ENCODE measurements at places on chromosomes 7 and 10. TPM values are rescaled to one million over a fixed set of nuclear protein-coding genes. Genes with fewer than 3 reads are reported as not detected.

GRCh38 chr7:121151774-121152221, 163.3 kb downstream of the CPED1 start:
- no peak for DNase-seq
- no peaks in the 10 kb centered on the region for H3K27me3 ChIP-seq
- H3K36me3 ChIP-seq = no peaks in the 10 kb centered on the region

DNA sequence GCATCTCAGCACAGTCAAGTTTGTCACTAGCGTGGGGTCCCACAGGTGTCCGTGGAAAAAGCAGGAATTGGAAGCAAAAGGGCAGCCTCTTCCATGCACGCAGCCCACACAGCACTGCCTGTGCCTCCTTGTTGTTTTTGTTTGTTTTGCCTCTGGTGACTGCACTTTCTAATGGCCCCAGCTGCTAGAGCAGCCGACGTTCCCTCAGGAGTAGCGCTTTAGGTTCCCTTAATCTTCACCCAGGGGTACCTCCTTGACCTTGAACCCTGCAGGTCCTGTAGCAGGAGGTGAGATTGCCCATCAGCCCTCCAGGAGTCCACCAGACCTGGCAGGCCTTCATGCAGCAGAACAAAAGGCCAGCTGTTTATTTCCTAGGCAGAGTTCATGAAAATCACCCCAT, 210.1 kb downstream of the CACNB2 start:
- H3K36me3 ChIP-seq = no peaks in the 10 kb centered on the region
- no peaks in the 10 kb centered on the region for H3K27me3 ChIP-seq
- H3K27ac ChIP-seq = no peak overlapping the region
- H3K4me1 ChIP-seq = no peaks in the 10 kb centered on the region

Gene PAPOLB
- total RNA-seq = 0.60 TPM

DNA sequence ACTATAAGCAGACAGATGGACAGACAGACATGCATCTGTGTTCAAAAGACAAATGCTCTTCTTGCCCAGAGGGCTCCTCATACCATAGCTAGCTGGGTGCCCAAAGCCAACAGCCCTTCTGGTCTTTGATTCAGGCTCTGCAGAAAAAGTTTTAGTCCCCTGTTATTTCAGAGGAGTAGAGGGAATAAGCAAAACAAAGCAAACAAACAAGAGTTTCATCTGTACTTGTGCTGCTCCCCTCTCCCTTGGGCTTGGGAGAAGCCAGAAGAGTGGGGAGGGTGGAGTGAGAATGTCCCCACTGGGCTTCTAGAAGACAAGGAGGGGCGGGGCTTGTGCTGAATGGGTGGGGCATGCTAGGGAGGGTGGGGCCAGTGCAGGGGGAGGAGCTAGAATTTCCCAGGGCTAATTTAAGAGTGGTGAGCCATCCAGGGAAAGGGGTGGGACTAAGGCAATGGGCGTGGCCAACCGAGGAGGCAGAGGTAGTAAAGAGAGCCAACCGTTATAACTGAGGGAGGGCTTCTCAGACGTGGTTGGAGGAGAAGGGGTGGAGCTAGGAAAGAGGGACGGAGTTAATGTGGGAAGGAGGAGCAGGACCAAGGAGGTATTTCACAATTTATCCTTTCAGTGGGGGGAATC, 101.2 kb upstream of the MGMT start:
- H3K36me3 ChIP-seq = no peaks in the 10 kb centered on the region
- H3K27me3 ChIP-seq = no peaks in the 10 kb centered on the region
- no peak overlapping the region for H3K4me3 ChIP-seq
- no peaks in the 10 kb centered on the region for H3K4me1 ChIP-seq
- H3K27ac ChIP-seq = no peak overlapping the region
- no peak for DNase-seq

DNA sequence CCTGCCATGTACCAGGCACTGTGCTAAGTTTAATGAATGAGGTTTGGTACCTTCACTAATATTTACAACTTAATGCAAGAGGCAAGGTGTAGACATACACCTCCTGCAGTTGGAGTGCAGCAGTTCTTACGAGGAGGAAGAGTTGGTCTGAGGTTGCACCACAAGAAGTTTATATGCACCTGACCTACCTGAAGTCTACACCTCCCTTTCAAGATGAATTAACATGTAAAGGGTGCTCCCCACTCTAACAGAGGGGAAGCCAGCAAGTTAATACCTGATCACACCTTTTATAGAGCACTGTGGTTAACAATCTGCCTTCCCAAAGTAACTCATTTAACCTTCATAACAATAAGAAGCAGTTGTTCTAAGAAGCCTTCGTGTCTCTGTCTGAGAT, 120.0 kb downstream of the LYZL1 start:
- no peaks in the 10 kb centered on the region for H3K36me3 ChIP-seq
- no peak for DNase-seq
- H3K4me1 ChIP-seq = peaks cover 30% of the 10 kb centered on the region
- H3K27ac ChIP-seq = peak overlapping the region; percentile 97
- no peaks in the 10 kb centered on the region for H3K27me3 ChIP-seq

DNA sequence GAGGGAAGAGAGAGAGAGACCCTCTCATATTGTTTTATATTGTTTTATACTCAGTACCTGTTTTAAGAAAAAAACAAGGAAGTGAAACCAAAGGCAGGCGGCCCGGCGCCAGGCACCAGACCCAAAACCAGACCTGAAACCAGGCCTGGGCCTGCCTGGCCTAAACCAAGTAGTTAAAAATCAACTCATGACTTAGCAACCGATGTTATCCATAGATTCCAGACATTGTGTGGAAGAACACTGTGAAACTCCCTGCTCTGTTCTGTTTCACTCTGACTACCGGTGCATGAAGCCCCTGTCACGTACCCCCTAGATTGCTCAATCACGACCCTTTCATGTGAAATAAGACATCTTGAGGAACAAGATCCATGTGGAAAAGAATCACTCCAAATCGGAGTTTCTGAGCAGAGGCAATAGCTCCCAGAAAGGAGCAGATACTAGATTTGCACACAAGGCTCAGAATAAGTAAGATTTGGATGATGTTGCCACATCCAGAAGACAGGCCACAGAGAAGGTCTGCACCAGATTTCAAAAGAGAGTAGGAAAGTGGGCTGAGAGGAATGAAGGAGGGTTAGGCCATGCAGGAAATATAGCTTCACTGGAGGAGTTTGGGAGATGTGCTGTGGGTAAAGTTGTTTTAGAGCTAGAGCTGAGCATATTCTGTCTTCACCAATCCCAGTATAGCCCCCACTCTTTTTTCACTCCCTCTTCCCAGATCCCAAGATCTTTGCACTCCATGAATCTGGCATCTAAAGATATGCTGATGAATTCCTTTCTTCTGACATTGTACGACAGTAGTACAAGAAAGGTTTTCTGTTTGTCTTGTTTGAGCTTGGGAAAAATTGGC, 8.8 kb upstream of the ZNF248 start:
- no peak overlapping the region for H3K4me3 ChIP-seq
- H3K27ac ChIP-seq = peak overlapping the region; percentile 21
- no peaks in the 10 kb centered on the region for H3K36me3 ChIP-seq

Gene GNGT1
- total RNA-seq = not detected

DNA sequence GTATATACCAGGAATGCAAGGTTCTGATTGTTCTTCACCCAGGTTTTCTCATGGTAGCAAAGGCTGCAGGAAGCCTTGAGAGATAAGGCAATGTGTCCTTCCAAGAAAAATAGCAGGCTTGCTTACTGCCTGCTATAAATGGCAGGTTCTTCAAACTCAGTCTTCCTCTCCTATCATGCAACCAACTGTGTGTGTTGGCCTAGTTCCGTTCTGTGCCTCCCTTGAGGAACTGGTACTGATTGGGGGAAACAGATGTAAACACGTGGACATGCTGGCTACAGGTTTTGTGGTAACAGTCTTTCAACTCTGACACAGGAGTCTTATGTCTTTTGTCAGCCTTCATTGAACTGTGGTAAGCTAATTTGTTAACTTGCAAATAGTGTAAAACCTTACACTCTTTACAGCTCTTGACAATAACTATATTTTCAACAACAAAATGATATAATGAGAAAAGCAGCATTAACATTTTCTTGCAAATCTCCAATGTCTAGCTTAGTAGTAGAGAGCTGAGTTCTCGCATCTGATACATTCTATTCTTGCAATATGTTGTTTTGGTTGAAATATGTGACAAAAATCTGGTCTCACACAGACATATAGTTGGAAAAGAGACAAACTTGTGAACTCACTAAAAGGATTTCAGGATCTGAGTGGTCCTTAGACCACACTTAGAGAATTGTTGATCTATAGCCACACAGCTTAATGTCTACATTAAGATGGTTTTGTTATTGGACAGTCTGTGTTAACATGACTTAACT, 54.7 kb upstream of the LSM8 start:
- H3K27ac ChIP-seq = no peak overlapping the region
- H3K4me1 ChIP-seq = no peaks in the 10 kb centered on the region
- no peak overlapping the region for H3K4me3 ChIP-seq
- no peaks in the 10 kb centered on the region for H3K27me3 ChIP-seq
- no peaks in the 10 kb centered on the region for H3K36me3 ChIP-seq
- no peak for DNase-seq

- H3K36me3 ChIP-seq = no peaks in the 10 kb centered on the region
- no peak for DNase-seq
- peaks cover 9% of the 10 kb centered on the region for H3K4me1 ChIP-seq
Measured at GRCh38 chr10:68828833-68829232, 1.5 kb downstream of the STOX1 start.

DNA sequence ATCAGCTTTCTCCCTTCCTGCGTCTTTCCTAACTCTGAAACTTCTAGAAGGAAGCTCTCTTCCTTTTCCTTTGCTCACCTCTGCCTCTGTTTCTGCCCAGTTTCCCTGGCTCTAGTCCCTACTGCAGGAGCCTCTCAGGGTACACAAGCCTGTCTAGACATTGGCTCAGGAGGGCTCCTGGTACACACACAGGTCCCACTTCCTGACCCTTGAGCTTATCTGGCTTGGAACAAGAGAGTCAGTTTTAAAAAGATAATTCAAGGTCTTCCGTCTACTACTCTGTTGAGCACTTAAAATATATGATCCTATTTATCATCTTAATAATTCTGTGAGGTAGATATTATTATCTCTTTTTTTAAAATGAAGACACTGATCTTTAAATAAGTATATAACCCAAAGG, 140.7 kb downstream of the RTKN2 start:
- H3K4me3 ChIP-seq = no peak overlapping the region
- no peak for DNase-seq
- H3K4me1 ChIP-seq = no peaks in the 10 kb centered on the region
- H3K27ac ChIP-seq = no peak overlapping the region

DNA sequence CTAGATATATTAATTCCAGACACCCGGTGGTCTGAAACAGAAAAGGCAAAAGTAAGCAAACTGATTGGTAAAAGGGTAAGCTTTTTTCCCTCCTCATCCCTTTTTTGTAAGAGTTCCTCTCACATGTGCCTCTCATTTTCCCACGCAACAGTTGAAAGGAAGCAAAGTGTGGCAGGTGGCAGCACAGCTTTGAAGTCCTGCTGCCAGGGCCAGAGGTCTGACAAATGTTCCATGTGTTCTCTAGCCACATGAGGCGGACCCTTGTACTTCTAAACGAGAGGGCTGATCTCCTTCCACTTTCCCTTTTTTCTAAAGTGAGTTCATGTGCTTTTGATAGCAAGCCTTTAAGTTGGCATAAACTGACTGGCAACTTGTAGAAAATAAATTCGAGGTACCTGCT, 217.5 kb downstream of the POLR1F start:
- H3K4me1 ChIP-seq = no peaks in the 10 kb centered on the region
- H3K27me3 ChIP-seq = no peaks in the 10 kb centered on the region
- H3K4me3 ChIP-seq = no peak overlapping the region
- no peak for DNase-seq

Gene SPDYE11
- not detected for total RNA-seq

Gene SPDYE1
- not detected for total RNA-seq

- no peak for DNase-seq
- H3K4me3 ChIP-seq = no peak overlapping the region
- no peak overlapping the region for H3K27ac ChIP-seq
- H3K27me3 ChIP-seq = no peaks in the 10 kb centered on the region
Measured at GRCh38 chr10:126939706-126940105, 34.5 kb downstream of the DOCK1 start.

DNA sequence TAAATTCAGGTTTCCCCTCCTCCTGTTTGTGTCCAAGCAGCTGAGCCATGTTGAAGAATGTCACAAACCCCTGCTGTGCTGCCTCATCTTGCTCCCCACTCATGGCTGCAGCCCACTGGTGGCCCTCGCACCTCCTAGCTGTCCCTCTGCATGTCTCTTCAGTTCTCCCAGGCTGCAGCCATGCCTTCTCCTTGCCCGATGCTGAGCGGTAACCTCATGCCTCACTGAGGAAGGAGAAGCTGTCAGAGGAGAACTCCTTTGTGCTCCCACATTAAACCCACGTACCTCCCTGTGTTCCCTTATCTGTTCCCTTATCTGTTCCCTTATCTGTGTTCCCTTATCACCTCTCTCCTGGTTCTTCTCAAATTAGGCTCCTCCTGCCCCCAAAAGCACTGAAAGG, 10.3 kb upstream of the FRMPD2 start:
- no peak overlapping the region for H3K27ac ChIP-seq
- no peak for DNase-seq
- H3K4me1 ChIP-seq = peaks cover 4% of the 10 kb centered on the region
- no peaks in the 10 kb centered on the region for H3K27me3 ChIP-seq
- H3K4me3 ChIP-seq = no peak overlapping the region
- no peaks in the 10 kb centered on the region for H3K36me3 ChIP-seq

DNA sequence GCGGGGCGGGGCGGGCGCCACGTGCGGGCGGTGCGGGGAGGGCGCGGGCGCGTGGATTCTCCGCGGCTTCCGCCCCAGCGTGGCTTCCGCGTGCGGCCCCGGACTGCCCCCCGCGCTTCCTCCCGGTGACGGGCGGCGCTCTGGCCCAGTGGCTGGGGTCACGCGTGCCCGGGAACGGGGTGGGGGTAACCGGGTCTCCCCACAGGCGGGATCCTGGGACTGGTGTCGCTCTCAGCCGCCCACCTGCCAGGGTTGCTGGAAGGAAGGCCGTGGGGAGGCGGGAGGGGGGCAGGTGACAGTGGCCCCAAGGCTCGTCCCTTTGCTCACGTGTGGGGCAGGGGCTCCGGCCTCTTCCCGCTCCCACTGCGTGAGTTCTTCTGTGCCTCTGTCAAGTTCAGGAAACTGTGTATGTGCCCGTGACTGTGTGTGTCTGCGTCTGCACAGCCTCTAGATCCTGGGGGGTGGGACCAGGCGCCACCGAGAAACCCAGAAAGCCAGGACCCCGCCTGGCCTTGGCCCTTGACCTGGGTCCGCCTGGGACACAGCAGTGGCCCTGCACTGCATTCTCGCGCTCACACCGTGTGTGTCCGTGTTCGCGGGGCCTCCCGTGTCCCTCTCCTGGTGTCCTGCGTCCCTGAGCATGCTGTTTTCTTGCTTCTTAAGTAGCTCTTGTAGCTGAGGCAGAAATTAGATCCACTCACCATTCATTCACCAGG, 919 bp downstream of the MAFK start:
- H3K27ac ChIP-seq = peak overlapping the region; percentile 99
- peaks cover 21% of the 10 kb centered on the region for H3K4me1 ChIP-seq
- H3K27me3 ChIP-seq = no peaks in the 10 kb centered on the region
- DNase-seq = peak; percentile 55
- H3K36me3 ChIP-seq = no peaks in the 10 kb centered on the region

- no peak overlapping the region for H3K27ac ChIP-seq
- H3K27me3 ChIP-seq = no peaks in the 10 kb centered on the region
- no peak for DNase-seq
Measured at GRCh38 chr10:84342584-84342983, 14.2 kb downstream of the CCSER2 start.

GRCh38 chr10:44860811-44861736, 50.1 kb upstream of the TMEM72 start:
- H3K36me3 ChIP-seq = no peaks in the 10 kb centered on the region
- H3K4me1 ChIP-seq = peaks cover 9% of the 10 kb centered on the region
- H3K27me3 ChIP-seq = peaks cover 6% of the 10 kb centered on the region
- no peak for DNase-seq

- no peak overlapping the region for H3K4me3 ChIP-seq
- H3K27me3 ChIP-seq = no peaks in the 10 kb centered on the region
- no peaks in the 10 kb centered on the region for H3K36me3 ChIP-seq
- no peak overlapping the region for H3K27ac ChIP-seq
Measured at GRCh38 chr7:54419209-54419608, 123.0 kb upstream of the VSTM2A start.
